H4 (cell line): ENCODE measurements at places on chromosomes 4 and X. TPM values are rescaled to one million over a fixed set of nuclear protein-coding genes. Genes with fewer than 3 reads are reported as not detected.

DNA sequence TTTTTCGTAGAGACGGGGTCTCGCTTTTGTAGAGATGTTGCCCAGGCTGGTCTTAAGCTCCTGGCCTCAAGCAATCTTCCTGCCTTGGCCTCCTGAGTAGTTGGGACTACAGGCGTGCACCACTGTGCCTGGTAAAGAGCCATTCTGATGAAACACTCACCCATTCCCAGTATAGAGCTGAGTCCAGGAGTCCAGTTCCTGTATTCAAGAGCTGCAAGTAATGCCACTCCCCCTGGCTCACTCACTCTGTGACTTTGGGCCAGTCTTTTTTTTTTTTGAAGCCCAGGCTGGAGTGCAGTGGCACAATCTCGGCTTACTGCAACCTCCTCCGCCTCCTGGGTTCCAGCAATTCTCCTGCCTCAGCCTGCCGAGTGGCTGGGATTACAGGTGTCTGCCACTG lies 3.5 kb downstream of the CCDC22 start:
- DNase-seq = no peak

DNA sequence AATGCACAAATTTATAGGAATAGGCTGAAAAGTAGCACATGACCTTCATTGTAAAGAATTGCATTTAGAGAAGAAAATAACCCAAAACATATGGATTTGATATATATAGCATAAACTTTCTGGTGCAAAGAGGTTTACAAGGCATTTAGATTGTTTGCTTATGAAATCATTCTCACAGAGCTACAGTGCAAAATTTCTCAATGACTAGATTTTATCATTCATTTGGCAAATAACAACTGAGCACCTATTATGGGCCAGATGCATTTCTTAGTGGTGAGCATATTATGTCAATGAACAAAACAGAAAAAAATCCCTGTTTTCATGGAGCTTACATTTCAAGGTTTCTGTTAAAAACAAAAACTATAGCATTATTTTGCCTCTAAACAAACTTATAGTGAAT lies 34.1 kb upstream of the TNIP3 start:
- DNase-seq = no peak

GRCh38 chrX:40169193-40170101 lies 71.7 kb upstream of the BCOR start:
- DNase-seq = peak; percentile 55

DNA sequence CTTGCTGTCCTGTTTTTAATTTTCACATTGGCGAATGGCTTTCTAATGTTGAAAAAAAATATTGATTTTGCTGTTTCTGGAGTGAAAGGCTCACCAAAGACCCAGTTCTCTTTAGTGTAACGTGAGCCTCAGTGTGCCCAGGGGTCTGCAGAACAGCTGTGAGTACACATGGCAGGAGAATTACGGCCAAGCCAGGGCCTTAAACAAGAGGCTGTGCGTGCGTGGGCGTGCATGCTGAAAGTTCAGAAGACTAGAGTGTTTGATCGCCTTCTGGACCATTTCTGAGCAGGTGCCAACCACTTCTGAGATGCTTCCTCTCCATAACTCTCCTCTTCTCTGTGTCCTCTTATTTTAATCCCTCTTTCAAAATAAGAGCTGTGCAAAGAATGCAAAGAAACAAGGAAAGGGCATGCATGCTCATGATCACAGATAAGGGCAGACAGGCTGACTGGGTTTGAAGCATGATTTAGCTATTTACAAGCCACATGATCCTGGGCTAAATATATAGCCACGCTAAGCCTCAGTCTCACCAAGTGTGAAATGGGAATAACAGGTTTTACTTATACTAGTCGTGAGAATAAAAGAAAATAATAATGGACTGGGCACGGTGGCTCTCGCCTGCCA lies 9.9 kb downstream of the PHEX start:
- DNase-seq = no peak

GRCh38 chrX:54494166-54494988 lies 1.7 kb downstream of the FGD1 start:
- no peak for DNase-seq

GRCh38 chr4:103664436-103665075 lies 55.2 kb downstream of the TACR3 start:
- DNase-seq = no peak

The CTAG1B gene
- not detected in 2 replicates for total RNA-seq

The MAGEA8 gene
- not detected in 2 replicates for total RNA-seq

The ART3 gene
- total RNA-seq = 0.14 and 0.25 TPM in 2 replicates

The PARM1 gene
- 3.4 and 4.3 TPM in 2 replicates for total RNA-seq

The IL13RA1 gene
- total RNA-seq = 80.7 and 82.7 TPM in 2 replicates

The NAA11 gene
- 7.1 and 11.0 TPM in 2 replicates for total RNA-seq
